Effector CD4-positive, alpha-beta T cell (primary cell): ENCODE measurements at places on chromosomes 6 and 20.

- no peak for DNase-seq
Observed at GRCh38 chr20:63846128-63846771, 15.0 kb upstream of the ABHD16B start.

GRCh38 chr6:115570331-115570730 lies 490.4 kb downstream of the FRK start:
- DNase-seq: no peak

GRCh38 chr6:154822947-154823558 lies 89.8 kb downstream of the SCAF8 start:
- DNase-seq: no peak

DNA sequence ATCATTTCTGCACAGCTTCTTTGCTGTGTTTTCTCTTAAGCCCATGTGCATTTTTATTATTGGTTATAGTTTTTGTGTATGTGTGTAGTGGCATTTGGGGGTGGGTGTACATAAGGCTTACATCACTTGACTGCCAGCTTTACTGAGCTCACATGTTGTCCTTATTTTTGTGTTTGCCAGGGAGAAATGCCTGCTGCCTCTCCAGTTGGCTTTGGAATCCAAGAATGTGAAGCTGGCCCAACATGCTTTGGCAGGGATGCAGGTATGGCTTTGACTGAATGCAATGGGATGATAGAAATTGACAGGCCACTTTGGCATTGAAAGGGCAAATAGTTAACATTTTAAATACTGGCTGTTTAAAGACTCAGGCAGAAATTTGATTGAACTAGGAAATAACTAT lies 11.4 kb downstream of the PBOV1 start:
- DNase-seq: no peak

- no peak for DNase-seq
Observed at GRCh38 chr20:10713161-10713560, 39.4 kb upstream of the JAG1 start.

- DNase-seq: no peak
Observed at GRCh38 chr6:10429638-10430427, 15.0 kb upstream of the TFAP2A start.

DNA sequence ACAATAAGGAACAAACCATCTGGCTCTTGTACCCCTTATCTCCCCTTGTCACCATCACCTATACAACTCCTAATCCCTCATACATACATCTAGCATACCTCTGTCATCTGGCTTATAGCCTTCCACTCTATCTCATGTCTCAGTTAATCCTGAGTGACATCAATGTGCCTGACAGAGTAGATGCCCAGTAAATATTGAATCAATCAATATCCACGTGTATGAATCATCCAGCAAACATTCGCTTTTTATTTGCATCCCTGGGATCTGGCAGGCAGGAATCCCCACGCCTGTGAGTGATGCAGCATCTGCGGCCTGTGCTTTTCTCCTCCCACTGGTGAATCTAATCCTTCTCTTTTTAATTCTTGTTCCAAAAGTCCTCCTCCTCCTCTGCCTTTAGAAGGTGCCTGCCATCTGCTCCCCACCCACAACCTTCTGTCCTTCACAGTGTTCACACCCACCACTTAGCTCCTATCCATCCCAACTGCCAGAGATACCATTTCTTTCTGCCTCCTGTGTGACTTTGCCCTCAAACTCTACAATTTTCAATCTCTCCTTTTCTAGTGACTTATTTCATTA lies 37.6 kb downstream of the ZNF391 start:
- no peak for DNase-seq

- DNase-seq: no peak
Observed at GRCh38 chr6:15842727-15843117, 179.9 kb upstream of the DTNBP1 start.

DNA sequence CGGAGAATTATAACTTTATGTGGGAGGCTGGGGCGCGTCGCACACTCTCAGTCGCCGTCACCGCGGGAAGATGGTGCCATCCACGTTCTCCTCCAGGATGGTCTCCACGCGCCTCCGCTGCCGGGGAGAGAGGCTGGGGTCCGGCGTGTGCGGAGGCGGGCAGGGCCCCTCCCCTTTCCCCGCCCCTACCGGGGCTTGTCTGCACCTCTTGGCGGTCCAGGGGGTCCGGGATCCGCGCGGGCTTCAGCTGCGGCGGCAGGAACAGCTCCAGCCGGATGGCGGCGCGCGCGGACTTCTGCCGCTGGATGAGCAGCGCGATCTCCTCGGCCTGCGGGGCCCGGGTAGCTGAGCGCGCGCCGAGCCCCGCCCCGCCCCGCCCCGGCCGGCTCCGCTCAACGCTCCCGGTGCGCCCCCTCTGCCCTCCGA lies 807 bp downstream of the LKAAEAR1 start:
- DNase-seq: peak; percentile 50

- DNase-seq: no peak
Observed at GRCh38 chr6:110934381-110934898, 24.1 kb upstream of the GTF3C6 start.

- no peak for DNase-seq
Observed at GRCh38 chr6:31821301-31822035, 6.1 kb upstream of the HSPA1B start.

DNA sequence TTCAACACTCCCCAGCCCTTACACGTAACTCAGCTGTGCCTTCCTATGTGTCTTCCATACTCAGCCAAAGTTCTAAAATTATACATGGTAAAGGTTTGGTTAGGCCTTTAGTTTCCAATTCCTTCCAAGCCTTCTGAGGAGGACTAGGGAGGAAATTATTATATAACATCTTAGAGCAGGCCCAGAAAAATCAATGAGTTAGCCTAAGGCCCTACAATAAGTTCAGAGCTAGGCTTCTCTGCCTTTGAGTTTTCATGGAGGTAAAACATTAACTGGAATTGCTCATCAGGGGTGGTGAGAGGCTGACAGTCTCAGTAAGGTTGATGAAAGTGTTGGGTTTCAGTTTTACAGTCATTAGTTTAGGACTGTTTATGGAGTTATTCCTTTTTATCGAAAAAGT lies 286.0 kb downstream of the ADGB start:
- no peak for DNase-seq

- no peak for DNase-seq
Observed at GRCh38 chr6:73156793-73157767, 68.2 kb downstream of the KHDC1L start.

GRCh38 chr6:166907373-166907841 lies 48.9 kb downstream of the RNASET2 start:
- DNase-seq: no peak

DNA sequence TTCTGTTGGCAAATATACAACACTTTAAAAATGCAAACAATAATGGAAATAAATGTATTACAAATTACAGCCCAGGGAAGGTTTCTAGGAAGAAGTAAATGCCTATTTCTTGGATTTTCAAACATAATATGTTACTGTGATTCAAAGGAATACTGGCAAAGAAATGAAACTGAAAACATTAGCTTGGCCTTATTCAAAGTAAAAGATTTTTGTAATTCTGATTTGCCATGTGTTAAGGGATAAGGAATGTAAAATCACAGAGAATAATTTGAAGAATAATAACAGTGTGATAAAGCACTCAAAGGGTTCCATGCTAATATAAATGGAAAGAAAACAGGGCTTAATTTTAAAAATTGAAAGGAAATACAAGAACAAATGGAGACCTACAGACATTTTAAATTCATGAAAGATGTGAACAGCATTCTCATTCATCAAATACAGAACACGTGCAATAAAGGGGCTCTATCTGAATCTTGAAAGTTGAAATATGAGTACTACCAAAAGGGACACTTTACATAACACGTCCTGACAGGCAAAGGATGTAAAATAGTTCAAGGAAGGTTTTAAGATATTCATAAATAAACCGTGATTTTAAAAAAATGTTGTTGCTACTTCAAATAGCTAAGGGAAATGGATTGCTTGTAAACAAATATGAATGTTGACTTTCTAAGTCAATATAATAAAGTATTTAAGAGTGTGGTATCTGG lies 138.1 kb downstream of the RFPL4B start:
- no peak for DNase-seq

DNA sequence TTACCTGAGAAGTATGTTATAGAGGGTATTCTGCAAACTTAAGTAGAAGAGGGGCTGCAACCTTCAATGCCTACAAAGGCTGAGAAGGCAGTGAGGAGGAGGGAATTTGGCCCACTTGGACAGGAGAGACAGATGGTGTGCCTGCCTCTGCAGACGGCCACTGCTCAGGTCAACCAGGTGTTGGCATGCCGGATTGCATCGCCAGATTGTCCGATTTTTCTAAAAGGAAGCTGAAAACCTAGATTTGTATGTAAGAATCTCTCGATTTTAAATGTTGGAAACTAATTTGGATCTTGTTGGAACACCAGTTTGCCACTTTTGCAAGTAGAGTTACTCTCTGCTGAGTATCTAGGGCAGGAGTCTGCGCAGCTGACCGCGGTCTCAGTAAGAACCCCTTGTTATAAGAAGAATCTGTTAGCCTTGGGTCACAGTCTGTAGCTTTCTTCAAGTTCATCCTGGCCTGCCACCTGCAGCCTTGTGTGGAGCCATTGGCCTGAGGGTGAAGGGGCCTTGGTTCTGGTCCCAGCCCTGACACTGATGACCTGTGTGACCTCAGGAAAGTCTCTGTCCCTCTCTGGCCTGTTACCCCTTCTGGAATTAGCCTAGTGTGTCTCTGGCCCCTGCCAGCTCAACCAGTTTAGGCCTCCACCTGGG lies 54.4 kb downstream of the TGM2 start:
- no peak for DNase-seq

GRCh38 chr20:37426978-37427377 lies 81.0 kb downstream of the SRC start:
- DNase-seq: no peak

- DNase-seq: no peak
Observed at GRCh38 chr20:9574181-9574580, 59.8 kb downstream of the LAMP5 start.

GRCh38 chr6:85576476-85576875 lies 17.2 kb downstream of the SNX14 start:
- no peak for DNase-seq

- DNase-seq: no peak
Observed at GRCh38 chr20:16444057-16444777, 129.0 kb downstream of the KIF16B start.

DNA sequence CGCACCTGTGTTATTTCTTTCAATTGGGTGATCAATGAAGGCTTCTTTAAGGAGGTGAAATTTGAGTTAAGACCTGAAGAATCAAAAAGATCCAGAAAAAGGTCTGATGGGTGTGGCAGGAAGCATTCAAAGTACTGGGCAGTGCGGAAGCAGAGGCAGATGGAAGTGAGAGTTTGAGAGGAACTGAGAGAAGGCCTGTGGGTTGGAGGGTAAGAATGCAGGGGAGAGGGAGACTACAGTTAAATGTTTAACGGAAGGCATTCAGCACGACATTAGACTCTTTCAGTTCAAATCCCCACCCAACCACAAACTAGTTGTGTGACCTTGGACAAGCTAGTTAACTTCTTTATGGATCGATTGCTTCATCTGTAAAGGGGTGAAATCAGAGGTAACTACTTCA lies 50.5 kb upstream of the GCM1 start:
- no peak for DNase-seq

GRCh38 chr6:145025488-145025887 lies 709.8 kb downstream of the EPM2A start:
- DNase-seq: no peak

GRCh38 chr20:19807191-19807945 lies 49.3 kb downstream of the RIN2 start:
- no peak for DNase-seq

DNA sequence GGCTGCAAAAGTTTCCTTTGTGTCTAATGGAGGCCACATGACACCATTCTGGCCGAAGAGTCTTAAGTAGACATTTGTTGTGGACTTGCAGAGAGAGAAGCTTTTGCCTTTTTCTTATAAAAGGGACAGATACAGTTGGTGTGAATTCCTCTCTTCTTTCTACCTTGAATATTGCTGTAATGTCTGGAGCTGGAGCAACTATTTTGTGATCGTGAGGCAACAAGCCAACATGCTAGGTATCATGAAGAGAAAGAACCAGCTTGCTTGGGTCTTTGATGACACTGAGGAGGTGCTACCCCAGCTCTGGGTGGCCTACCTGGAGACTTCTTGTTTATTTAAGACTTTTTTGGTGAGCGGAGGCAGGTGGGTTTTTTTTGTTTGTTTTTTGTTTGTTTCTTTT lies 16.3 kb upstream of the SYNJ2 start:
- no peak for DNase-seq

DNA sequence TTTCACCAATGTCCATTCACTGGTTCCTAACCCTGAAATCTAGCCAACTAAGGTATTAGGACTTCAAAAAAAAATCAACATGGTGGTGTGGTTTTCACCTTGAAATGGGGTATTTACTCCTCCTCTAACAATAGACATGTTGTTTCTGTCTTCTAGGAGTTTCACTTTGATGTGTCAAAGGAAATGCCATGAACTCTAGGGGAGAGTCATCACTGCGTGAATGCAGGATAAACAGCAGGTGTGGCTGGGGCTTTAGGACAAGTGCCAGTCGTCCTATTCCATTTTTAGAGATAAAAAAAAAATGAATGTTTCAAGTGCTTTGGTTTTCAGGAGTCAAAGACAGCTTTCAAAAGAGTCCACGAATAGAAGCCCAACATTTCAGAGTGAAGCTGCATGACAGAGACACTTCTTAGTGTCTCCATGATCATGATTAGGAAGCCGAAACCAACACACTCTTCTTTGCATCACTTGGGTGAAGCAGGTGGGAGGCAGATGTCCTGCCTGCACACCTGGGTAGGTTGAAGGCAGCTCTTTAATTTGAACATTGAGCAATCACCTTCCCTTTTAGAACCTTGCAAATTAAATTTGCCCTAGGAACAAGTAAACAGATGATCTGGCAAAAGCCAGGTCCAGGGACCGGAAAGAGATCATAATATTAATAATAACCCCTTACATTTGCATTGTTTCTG lies 328.5 kb upstream of the PRDM1 start:
- DNase-seq: no peak

DNA sequence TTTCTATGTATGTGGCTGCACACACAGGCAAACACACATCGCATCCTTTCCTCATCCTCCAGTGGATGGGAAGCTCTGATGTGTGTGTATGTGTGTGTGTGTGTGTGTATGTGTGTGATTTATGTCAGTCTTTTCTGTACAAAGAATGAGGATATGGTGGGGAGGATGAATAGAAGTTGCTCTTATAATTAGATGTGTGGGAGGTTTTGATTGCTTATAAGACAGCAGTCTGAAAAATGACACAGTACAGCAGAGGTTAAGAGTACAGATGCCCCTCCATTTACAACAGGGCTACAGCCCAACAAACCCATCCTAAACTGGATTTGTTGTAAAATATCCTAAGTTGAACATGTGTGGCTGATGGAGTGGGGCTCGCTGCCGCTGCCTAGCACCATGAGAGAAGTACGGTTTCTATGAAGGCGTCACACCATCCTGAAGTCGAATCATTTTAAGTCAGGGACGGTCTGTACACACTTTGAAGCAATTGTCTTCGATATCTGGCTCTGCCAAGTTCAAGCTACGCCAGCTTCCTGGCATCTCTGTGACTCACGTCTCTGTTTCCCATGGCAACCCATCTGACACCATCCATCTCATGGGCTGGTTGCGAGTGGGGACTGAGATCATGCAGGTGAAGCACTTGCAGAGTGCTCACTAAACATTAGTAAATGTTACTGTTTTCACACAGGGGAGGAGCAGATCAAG lies 252.6 kb downstream of the MYLK4 start:
- DNase-seq: no peak

- DNase-seq: peak; percentile 47
Observed at GRCh38 chr20:51402201-51402600, 140.3 kb downstream of the NFATC2 start.

- no peak for DNase-seq
Observed at GRCh38 chr6:149108038-149108748, 209.3 kb upstream of the TAB2 start.
